ENCODE measurements at places on chromosomes 3 and 15.

DNA sequence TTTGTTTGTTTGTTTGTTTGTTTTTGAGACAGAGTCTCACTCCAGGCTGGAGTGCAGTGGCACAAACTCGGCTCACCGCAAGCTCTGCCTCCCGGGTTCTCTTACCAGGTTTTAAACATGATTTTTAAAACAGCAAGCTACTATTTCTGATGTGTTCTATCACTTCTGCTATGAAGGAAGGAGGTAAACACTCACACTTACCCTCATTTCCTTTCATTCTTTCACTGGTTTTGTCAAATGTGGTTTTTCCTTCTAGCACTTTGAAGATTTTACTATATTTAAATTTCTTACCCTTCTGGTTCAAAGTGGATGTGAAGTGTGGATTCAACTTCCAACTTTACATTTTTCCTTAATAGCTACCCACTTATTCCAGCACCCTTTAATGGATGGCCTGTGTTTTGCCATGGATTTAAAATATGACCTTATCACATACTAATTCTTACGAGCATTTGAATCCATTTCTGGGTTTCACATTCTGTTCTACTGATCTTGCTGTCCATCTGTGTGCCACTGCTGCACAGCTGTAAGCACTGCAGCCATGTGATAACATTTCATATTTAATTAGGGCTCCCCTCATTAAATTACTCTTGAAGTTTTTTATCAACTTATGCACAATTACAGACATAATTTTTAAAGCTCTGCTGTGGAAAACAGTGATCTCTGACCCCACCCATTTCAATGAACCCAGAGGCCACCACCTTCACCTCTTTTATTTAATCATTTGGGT, 42.3 kb downstream of the TXNRD3 start:
- no peak overlapping the region for H3K27ac ChIP-seq
- H3K4me3 ChIP-seq = no peak overlapping the region
- H3K27me3 ChIP-seq = no peaks in the 10 kb centered on the region
- no peak for DNase-seq
- H3K4me1 ChIP-seq = no peaks in the 10 kb centered on the region

DNA sequence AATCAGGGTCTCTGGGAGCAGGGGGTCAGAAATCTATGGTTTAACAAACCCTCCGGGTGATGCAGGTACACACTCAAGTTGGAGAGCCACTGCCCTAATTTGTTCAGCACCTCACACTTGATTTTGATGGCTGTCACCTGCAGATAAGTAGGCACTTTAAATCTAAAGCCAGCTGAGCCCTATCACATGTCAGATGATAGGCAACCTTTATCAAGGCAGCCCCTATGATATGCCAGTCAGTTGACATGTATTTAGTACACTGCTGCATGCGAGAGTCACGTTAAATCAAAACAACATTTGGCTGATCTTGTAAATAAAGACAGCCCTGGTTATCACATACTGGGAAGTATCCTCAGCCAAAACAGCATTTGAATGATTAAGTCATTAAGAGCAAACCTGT, 104.4 kb upstream of the MCTP2 start:
- DNase-seq = no peak
- peaks cover 2% of the 10 kb centered on the region for H3K4me1 ChIP-seq
- no peaks in the 10 kb centered on the region for H3K27me3 ChIP-seq
- H3K27ac ChIP-seq = no peak overlapping the region
- H3K4me3 ChIP-seq = no peak overlapping the region

DNA sequence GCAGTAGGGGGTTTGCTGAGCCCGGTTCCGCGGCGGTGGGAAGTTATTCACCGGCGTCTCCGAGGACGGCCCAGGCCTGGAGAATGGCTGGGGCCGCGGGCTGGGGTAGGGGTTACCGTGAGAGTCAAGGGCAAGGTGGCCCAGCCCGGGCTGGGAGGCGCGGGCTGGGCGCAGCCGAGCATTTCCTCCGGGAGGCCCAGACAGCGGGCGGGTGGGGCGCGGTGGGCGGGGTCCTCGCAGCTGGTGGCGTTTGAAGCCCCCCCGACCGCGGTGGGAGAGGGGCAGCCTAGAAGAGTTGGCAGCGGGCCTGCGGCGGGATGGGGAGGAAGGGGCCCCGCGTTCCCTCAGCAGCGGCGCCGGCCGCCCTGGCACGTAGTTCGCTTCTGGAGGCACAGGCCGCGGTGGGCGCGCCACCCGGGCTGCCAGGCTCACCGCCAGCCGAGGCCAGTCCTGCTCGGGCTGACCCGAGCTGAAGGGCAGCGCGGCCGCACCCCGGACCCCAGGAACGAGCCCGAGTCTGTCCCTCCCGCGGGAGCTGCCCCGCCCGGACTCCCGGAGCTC, 960 bp upstream of the KLF13 start:
- H3K27ac ChIP-seq = no peak overlapping the region
- H3K27me3 ChIP-seq = no peaks in the 10 kb centered on the region
- no peaks in the 10 kb centered on the region for H3K36me3 ChIP-seq
- H3K4me3 ChIP-seq = peak overlapping the region; percentile 98

- no peaks in the 10 kb centered on the region for H3K36me3 ChIP-seq
Observed at GRCh38 chr3:141280086-141280485, 48.5 kb downstream of the PXYLP1 start.

DNA sequence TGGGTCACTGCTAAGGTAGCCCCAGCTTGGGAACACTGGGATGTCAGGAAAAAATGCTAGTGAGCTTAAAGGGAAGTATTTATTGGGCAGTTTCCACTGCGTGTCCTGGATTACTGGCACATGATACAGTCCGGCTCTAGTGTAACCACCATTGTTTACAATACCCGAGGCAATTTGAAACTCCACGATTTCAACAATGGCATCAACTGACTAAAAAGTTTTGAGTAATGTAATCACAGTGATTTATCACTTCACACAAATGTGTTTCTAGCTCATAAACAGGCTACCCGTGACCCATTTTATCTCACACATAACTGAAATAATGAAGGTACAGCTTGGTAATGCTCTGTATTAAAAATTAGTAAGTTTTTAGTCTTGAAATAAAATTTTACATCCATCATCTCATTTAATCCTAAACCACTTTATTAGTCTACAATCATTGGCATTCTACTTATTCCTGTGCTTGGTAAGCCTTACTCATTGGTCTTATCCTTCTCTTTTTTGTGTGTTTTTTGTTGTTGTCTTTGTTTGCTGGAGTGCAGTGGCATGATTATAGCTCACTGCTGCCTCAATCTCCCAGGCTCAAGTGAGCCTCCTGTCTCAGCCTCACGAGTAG, 7.6 kb downstream of the ZMAT3 start:
- no peak for DNase-seq
- H3K27me3 ChIP-seq = no peaks in the 10 kb centered on the region
- no peak overlapping the region for H3K27ac ChIP-seq
- H3K4me3 ChIP-seq = no peak overlapping the region
- H3K4me1 ChIP-seq = no peaks in the 10 kb centered on the region

GRCh38 chr3:193168931-193169330, 72.1 kb upstream of the PLAAT1 start:
- no peaks in the 10 kb centered on the region for H3K27me3 ChIP-seq
- H3K36me3 ChIP-seq = no peaks in the 10 kb centered on the region
- no peaks in the 10 kb centered on the region for H3K4me1 ChIP-seq
- no peak for DNase-seq
- H3K4me3 ChIP-seq = no peak overlapping the region
- no peak overlapping the region for H3K27ac ChIP-seq
